ENCODE measurements at places on chromosomes 13 and 19.

DNA sequence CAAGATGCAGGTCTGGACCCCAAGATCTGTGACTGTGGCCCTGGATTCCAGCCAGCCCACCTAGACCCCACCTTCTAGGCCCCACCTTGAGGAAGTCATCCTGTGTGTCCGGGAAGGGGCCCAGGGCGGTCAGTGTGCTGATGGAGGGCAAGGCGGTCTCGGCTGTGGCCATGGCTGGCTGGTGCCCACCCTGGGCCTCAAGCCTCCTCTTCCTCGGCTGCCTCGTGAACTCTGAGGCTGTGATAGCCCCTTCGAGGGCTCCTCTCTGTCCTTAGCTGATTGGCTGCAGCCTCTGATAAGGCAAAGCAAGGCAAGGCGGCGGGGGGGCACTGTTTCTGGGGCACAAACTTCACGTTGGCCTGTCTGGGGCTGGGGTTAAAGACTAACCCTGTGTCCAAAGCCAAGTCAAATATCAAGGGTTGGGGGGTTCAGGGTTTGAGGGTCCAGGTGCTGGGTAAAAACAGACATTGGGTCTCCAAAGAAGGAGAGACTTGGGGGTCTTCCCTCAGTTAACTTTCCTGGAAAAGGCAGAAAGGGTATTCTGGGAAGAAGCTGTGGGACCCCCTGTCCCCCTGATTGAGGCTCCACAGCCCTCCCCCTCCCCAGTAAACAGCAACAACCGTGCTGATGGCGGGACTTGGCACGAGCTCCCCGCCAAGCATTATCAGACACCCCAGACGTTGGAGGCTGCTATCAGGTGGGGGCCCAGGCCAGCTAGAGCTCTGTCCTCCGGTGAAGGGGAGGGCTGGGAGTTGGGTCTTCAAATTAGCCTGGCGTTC lies at the start of gene KLF1:
KLF1 (minus strand) TSS at position 233 of the 779 bp plus-strand sequence; CDS start at position 172, 61 bp downstream.
- DNase-seq, result no peak

DNA sequence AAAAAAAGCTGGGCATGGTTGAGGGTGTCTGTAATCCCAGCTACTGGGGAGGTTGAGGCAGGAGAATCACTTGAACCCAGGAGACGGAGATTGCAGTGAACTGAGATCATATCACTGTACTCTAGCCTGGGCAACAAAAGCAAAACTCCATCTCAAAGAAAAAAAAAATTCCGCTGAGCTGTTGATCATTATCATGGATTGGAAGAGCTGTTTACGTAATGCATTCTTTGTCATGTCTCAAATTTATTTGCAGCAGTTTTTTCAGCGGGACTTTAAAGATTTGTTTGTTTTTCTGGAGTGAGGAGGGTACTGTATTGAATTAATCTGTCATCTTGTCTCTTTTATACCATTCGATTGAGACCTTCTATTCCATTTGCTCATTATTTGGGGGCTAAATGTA lies 4.3 kb downstream of the NLRP5 start:
- DNase-seq, result no peak

DNA sequence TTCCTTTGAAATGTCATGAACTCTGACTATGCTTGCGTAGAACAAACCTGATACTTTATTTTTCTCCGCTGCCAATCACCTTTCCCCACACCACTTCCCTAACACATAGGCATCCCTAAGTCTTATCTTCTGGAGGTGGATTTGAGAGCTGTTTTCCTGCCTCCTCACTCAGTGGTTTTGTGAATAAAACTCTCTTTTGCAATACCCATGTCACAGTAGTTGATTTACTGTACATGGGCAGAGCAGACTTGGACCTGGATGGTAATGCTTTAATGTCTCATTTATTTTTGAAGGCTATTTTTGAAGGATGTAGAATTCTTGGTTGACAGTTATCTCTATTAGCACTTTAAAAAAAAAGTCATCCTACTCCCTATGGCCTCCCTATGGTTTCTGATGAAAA lies 881.8 kb downstream of the SLITRK5 start:
- DNase-seq, result no peak

DNA sequence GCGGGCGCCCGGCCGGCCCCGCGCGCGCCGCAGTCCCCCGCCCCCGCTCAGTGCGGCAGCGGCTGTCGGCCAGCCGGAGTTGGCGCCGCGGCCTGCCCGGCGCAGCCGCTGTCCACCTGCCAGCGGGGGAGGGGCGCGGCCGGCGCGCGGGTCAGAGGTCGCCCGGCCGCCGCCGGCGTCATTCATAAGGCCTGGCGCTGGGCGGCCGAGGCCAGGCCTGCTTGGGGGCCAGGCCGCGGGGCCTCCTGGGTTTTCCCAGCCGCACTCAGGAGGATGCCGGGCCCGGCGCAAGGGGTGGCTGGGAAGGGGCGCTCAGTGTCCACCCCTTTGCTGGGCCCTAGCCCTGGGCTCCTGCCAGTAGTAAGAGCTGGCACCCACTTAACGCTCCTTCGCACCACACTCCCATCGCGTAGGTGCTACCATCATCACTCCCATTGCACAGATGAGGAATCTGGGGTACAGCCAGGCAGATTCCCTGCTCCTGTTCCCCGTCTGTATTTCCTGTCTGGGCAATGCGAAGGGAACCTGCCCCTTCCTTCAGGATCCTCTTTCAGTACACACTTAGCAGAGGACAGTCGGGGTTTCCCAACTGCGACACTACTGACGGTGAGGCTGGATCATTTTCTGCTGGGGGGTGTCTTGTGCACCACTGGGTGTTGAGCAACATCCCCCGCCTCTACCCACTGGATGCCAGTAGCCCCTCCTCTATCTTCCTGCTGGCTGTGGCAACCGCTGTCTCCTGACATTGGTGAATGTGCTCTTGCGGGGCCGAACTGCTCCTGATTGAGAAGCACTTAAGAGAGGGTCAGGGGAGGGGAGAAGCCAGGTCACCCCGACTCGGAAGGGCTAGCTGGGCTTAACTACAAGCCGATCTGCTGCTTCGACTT lies 846 bp upstream of the PRKACA start:
- peak; percentile 80 for DNase-seq

- no peak for DNase-seq
Observed at GRCh38 chr13:92734068-92734467, 492.5 kb upstream of the GPC6 start.
